Mucosa of descending colon (tissue), 3 donors: ENCODE measurements at places on chromosomes 2 and 18. TPM values are rescaled to one million over a fixed set of nuclear protein-coding genes. Genes with fewer than 3 reads are reported as not detected.

DNA sequence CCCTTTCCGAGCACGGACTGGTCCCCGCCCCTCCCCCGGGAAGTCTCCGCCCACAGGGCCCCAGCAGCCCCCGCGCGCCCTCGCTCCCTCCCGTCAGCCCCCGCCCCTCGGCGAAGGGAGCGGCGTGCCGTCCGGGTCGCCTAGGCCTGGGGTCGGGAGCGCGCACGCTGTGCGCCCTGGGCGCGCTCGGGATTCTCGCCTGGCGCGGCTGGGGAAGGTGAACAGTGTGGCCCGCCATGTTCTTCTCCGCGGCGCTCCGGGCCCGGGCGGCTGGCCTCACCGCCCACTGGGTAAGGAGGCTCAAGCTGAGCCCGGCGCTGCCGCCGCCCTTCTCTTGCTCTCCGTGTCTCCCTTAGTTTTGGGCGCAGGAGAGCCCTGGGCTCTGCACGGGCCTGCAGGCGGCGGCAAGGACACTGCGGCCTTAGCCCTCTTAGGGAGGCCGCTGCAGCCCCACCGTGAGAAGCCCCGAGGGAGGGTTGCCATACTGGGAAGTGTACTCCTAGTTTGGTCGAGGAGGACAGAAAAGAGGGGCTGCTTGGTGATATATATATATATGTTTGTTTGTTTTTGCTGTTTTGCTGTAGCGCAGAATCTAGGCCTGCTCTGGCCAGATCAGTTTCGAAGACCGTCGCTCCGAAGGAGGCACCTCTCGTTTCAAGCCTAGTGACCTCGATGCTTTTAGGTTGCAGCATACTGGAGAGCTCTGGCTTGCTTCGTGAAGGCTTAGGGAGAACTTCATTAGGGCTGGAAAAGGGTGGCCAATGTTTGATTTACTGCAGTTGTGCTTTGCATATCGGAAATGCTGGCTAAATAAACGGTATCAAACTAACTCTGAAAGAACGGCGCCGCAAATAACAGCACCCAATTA is at the start of gene NDUFV2:
Gene NDUFV2 (plus strand): TSS at position 192 of the 868 bp plus-strand sequence. CDS start 45 bp downstream, at position 237.
- DNase-seq, result peak; percentile 99

DNA sequence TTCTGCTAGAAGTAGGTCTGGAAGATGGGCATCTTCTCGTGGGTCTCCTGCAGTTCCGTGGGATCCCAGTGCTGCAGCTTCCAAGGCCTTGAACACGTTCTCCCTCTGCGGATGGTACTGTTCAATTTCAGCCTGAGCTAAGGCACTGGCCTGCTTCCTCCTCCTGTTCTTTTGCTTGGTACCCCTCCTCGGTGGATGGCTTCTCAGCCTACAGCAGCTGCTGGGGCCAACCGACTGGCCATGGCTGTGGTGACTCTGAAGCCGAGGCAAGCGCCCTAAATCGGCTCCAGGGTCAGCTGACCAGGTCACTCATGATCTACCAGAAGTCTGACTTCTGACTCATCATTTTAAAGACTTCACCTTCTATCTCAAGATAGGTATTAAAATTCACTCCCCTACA is 150.2 kb downstream of the NBAS start:
- no peak for DNase-seq

- DNase-seq, result no peak
Measured at GRCh38 chr18:71001597-71001996, 712.8 kb downstream of the SOCS6 start.

DNA sequence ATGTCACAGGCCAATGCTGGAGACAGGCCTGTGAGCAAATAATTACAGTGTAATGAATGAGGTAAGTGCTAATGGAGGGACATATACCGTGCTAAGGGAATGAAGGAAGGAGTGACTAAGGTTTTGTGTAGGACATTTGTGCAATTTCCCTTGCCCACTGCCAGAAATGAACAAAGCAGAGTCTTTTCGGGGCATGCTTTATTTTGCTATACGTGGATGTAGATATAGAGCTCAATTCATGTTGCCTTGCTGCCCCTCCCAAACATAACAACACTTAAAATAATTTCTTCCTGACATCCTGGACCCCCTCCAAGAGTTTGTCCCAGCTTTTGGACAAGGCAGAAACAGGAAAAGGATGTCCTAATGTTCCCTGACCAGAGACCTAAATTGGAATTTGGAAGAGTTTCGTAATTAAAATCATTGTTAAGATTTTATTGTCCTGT is 23.7 kb upstream of the CD28 start:
- DNase-seq, result no peak

DNA sequence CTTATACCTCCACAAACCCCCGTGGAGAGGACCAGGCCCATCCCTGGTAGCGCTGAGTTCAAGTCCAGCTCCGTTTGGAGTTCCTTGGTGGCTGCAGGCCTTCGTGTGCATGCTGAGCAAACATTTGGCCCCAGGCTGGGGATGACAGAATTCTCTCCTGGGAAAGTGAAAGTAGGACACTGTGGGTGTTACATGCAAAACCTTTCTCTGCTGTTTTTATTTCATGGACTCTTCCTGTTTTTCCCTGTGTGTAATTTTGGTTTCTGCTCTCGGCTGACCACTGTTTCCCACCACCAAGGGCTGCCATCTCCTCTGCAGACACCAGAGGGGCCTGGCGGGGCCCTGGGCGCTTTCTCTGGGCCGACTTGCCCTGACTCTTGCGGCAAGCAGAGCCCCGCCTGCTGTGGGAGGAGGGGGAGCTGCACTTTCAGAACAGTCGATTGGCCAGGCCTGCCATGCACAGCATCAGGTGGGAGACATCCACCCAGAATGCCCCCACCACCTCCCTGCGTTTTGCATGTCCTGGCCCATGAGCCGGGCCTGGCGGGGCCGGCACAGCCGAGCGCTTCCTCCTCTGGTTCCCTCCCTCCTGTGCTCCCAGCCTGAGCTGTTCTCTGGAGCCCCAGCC is 102.4 kb downstream of the CABLES1 start:
- DNase-seq, result peak; percentile 51

DNA sequence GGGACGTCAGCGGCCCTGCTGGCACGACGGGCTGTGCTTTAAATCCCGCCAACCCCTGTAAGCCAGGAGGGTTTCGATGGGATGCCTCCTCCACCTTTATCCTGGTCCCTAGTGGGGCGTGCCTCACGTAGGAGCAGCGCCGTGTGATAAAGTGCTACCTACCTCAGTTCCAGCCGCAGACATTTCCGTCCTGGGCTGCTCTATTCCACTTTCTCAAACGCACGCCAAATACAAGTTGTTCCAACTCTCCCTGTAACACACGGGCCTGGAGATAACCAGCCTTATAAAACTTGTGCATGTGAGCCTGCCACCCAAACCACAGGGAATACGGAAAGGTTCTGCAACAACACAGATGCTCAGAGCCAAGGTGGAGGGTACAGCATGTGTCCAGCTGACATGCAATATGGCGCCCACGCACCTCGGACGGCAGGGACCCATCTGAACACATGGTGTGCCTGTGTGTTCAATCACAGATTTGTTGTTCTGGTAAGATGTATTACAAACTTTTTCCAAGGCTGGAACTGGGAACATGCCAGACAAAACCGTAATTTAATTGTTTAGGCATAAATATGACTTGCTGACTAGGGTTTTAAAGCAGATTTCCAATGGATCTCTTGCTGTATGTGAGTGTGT is 47.7 kb downstream of the ZNF516 start:
- DNase-seq, result no peak

DNA sequence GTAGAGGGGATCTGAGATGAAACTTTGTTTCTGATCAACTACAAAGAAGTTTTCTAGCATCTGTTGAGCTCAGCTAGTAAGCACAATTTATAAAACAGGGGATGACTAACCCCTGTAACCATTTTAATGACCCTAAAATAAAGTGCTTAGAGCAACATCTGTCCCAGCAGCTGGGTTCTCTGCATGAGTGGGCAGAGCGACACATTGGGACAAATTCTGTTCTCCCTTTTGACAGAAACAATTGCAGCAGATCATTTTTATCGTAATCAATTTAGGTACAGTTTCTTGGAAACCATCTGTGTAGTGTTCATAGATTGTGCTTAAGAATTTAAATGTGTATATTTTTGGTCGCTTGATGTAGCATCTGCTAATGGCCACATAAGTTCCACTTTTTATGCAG is 678.0 kb downstream of the RNF144A start:
- no peak for DNase-seq

GRCh38 chr2:229800997-229801754 is 86.8 kb upstream of the DNER start:
- no peak for DNase-seq

DNA sequence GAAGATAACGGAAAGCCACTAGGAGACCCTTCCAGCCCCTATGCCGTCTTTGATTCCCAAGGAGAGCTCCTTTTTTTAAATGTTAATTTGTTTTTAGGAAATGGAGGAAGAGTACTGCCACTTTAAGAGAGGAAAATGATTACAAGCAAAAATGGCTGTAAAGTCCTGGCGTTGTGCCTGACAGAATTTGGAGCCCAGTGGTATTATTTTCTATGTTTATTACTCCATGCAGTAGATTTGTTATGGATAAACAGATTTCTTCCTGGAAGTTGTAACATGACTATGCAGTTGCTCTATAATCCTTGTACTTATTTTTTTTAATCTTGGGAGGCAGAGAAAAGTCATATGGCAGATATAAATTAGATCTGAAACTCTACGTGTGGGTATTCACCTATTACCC is 141.3 kb downstream of the GBX2 start:
- peak; percentile 82 for DNase-seq

- no peak for DNase-seq
Measured at GRCh38 chr18:78713069-78713468, 266.5 kb upstream of the SALL3 start.

- DNase-seq, result no peak
Measured at GRCh38 chr2:110881908-110882307, 149.5 kb downstream of the ACOXL start.

- DNase-seq, result no peak
Measured at GRCh38 chr2:208489687-208490086, 83.1 kb downstream of the PTH2R start.

- DNase-seq, result no peak
Measured at GRCh38 chr2:23169896-23170295, 215.1 kb upstream of the KLHL29 start.

DNA sequence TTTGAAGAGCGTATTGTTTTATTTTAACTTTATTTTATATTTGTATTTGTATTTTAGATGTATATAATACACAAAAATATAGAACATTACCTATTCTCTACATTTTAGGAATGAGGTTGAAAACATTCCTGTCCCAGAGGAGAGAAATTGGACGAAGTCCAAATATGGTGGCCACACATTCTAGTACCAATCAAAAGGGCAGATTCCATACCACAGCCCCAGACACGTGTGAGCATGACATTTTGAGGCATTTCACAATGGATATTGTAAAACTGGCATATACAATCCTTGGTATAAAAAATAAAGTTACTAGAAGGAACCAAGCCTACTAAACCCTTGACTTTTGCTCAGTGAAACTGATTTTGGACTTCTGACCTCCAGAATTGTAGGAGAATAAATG is 50.6 kb downstream of the C2orf76 start:
- DNase-seq, result no peak

- no peak for DNase-seq
Measured at GRCh38 chr18:73793386-73793785, 354.2 kb downstream of the FBXO15 start.

DNA sequence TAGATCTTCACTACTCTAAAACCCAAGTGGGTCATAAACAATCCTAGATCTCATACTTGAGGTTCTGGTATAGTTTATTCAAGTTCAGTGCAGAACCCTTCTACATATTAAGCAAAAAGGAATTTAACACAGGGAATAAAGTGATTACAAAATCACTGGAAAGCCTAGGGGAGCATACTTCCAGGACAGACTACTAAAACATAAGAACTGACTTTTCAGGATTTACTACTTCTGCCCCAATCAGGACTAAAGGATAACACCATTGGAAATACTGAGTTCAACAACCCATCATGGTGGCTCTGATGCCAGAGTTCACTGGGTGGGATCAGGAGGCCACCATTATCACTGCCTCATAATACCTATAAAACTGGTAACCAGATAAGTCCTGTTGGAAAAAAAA is 123.6 kb downstream of the DNAH7 start:
- DNase-seq, result no peak

GRCh38 chr2:237673130-237674001 is 46.0 kb downstream of the LRRFIP1 start:
- peak; percentile 89 for DNase-seq

- DNase-seq, result peak; percentile 12
Measured at GRCh38 chr2:209933499-209934483, 68.6 kb upstream of the RPE start.

GRCh38 chr2:169089182-169089581 is 19.8 kb downstream of the DHRS9 start:
- DNase-seq, result no peak

DNA sequence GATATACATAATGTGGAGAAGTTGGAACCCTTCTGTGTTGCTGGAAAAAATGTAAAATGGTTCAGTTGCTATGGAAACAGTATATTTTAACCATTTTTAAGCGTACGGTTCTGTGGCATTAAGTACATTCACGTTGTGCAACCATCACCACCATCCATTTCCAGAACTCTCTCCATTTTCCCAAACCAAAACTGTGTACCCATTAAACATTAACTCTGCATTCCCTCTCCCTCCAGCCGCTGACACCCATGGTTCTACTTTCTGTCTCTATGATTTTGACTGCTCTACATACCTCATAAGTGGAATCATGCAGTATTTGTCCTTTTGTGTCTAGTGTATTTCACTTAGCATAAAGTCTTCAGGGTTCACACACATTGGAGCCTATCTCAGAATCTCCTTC is 67.3 kb downstream of the LDLRAD4 start:
- no peak for DNase-seq

DNA sequence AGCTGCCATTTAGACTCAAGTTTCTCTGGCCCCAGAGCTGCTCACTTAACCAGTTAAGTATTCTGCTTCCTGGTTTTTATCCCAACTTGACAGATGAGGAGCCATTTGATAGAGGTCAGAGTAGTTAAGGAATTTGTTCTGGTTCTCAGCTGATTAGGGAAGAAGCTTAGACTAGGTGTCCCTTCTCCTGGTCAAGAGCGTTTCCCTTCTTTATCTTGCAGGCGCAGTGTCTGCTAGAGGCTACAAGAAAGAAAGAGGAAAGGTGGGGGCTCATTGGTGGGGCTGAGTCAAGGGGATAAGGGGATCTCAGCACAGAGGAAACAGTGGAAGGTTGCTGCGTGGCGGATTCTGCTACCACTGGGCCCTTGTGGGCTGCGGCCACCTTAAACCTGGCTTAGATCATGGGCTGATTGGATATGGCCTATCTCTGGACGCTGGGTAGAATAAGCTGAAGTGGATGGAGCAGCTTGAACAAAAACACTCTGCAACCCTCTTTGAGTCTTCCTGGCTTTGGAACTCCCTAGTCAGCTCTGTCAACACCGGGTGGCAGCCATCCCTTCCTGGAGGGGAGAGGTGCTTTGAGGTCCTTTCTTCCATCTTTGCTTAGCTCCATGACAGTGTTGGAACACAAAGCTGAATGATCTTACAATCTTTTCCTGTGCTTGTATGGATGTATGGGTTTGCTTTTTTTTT is 70.8 kb downstream of the QPCT start:
- DNase-seq, result no peak

- no peak for DNase-seq
Measured at GRCh38 chr2:72678024-72678423, 147.8 kb downstream of the EXOC6B start.

Gene NT5C1B
- not detected for total RNA-seq

Gene ZNF396
- total RNA-seq, result 6.1 TPM

Gene WDR43
- total RNA-seq, result 37.6 TPM

Gene RAB1A
- 151 TPM for total RNA-seq

Gene GAREM2
- 6.7 TPM for total RNA-seq

Gene MC5R
- total RNA-seq, result not detected

Gene PLA2R1
- total RNA-seq, result 8.0 TPM
